ENCODE measurements at places on chromosomes 11 and 22. TPM values are rescaled to one million over a fixed set of nuclear protein-coding genes. Genes with fewer than 3 reads are reported as not detected.

The CASTOR1 gene
- total RNA-seq: 2.8 TPM

- H3K4me1 ChIP-seq: no peaks in the 10 kb centered on the region
- no peak for DNase-seq
- H3K27ac ChIP-seq: no peak overlapping the region
- H3K27me3 ChIP-seq: peaks cover 12% of the 10 kb centered on the region
- H3K36me3 ChIP-seq: no peaks in the 10 kb centered on the region
- no peak overlapping the region for H3K4me3 ChIP-seq
These were observed 66.9 kb downstream of the RBFOX2 start for GRCh38 chr22:35961480-35962295.

DNA sequence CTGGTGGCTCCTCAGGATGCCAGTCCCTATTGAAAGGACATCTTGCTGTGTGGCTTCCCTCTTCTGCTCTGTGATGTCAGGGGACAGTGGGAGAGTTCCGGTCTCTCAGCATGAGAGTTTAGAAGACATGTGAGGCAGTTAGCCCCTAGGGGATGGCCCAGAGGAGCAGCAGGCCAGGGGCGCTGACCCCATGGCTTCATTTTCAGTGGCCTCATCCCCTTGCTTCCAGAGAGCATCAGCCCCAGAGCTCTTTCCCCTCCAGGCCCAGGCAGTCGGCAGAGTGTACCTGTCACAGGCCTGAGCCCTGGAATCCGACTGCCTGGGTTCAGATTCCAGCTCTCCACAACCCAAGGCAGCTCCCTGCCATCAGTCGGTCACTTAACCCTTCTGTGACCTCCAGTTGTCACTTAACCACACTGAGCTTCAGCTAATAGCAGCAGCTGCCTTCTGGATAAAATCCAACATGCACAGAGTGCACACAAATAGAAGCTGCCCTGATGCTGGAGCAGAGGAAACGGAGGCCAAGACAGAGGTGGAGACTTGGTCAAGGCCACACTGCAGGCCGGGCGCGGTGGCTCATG is 14.1 kb upstream of the LRRC10B start:
- no peak overlapping the region for H3K27ac ChIP-seq
- no peaks in the 10 kb centered on the region for H3K4me1 ChIP-seq
- no peak for DNase-seq
- H3K36me3 ChIP-seq: no peaks in the 10 kb centered on the region

DNA sequence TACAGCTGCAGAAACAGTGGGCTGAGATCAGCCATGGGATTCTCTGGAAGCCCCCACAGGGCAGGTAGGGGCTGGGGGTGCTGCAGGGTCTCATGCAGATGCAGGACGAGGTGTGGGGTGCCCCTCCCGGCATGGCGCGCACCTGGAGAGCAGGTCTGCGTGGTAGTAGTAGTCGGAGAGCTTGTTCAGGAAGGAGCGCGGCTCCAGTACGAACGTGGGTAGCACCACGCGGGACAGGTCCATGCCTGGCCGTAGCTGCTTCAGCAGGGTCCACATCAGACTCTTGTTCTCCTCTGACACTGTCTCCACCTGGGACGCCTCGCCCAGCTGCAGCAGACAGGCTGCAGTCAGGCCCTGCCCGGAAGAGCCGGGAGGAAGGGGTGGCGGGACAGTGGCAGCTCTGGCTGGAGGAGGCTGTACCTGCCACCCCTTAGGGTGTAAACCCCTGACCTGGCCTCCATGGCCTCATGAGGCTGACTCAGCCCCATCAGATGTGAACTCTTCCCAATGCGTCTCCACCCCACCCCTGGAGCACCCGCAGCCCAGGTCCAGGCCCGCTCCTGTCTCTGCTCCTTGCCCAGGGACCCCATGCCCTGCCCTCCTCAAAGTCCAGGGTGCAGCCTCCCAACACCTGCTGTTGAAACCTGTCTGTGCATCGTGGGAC is 47.0 kb upstream of the CARS1 start:
- no peaks in the 10 kb centered on the region for H3K27me3 ChIP-seq
- DNase-seq: no peak
- no peak overlapping the region for H3K4me3 ChIP-seq
- H3K36me3 ChIP-seq: no peaks in the 10 kb centered on the region
- no peak overlapping the region for H3K27ac ChIP-seq
- peaks cover 3% of the 10 kb centered on the region for H3K4me1 ChIP-seq

The APOL5 gene
- total RNA-seq: not detected

DNA sequence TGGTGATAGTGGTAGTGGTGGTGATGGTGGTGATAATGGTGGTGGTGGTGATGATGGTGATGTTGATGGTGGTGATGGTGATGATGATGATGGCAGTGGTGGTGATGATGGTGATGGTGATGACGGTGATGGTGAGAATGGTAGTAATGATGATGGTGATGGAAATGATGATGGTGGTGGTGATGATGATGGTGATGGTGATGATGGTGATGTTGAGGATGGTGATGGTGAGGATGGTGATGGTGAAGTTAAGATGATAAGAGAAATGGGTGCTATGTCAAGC is 11.8 kb downstream of the MRGPRG start:
- H3K27ac ChIP-seq: no peak overlapping the region
- H3K4me1 ChIP-seq: peaks cover 3% of the 10 kb centered on the region
- H3K27me3 ChIP-seq: peaks cover 10% of the 10 kb centered on the region
- no peak overlapping the region for H3K4me3 ChIP-seq

DNA sequence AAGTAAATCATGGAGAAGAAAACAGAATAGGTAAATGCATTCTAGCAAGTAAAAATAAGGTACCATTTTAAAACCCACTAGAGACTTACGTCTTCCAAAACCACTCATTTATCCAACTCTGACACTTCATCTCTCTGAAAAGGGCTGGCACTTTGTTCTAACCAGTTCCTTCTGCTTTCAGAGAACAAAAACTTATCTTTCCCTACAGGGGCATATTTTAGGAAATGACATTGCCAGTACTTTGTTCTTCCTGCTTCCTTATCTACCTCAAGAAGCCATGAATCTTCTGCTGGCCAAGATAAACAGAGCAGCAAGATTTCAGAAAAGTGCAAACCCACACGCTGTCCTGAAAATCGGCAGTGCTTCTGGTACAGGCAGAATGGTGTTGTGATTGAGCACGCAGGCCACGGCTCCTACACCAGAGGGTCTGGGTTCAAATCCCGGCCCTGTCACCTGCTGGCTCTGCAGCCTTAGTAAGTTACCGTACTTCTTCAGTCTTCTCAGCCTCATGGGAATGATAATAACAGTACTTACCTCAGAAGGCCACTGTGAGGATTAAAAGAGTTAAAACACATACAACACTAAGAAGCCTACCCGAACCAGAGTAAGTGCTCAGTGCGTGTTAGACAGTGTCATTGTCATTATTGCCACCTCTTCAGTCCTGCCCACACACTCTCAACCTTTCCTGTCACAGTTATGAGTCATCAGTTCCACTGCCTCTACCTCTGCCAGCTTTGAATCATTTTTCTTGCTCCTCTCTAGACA is 11.0 kb downstream of the MPZL3 start:
- peaks cover 82% of the 10 kb centered on the region for H3K4me1 ChIP-seq
- H3K27ac ChIP-seq: peak overlapping the region; percentile 99
- H3K36me3 ChIP-seq: peaks cover 60% of the 10 kb centered on the region
- H3K27me3 ChIP-seq: no peaks in the 10 kb centered on the region

GRCh38 chr11:14542324-14542723 is 22.1 kb upstream of the PSMA1 start:
- DNase-seq: no peak
- H3K4me1 ChIP-seq: peaks cover 49% of the 10 kb centered on the region
- H3K27me3 ChIP-seq: no peaks in the 10 kb centered on the region
- no peak overlapping the region for H3K27ac ChIP-seq

The PARVB gene
- 71.5 TPM for total RNA-seq
